ENCODE measurements at places on chromosomes 13 and 19. TPM values are rescaled to one million over a fixed set of nuclear protein-coding genes. Genes with fewer than 3 reads are reported as not detected.

DNA sequence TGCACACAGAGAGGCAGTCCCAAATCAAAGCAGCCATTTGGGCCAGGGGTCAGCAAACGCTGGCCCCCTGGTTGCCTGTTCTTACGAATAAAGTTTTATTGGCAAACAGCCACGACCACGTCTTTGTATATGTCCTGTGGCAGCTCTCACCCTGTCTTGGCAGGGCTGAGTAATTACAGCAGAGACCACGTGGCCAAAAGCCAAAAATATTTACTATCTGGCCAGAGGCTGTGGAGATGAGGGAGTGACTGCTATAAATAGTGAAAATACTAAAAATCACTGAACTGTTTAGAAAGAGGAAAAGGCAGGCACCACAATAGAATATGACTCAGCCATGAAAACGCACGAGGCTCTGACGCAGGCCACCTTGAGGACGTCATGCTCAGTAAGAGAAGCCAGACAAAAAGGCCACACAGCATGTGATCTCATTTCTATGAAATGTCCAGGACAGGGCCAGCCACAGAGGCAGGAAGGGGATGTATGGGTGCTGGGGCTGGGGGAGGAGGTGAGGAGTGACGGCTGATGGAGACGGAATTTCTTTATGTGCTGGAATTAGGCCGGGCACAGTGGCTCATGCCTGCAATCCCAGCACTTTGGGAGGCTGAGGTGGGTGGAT, 29.4 kb downstream of the SMIM24 start:
- no peak for DNase-seq

GRCh38 chr13:51780099-51780498, 23.9 kb downstream of the DHRS12 start:
- DNase-seq: no peak

GRCh38 chr13:41601718-41602445, 144.5 kb downstream of the RGCC start:
- DNase-seq: no peak

DNA sequence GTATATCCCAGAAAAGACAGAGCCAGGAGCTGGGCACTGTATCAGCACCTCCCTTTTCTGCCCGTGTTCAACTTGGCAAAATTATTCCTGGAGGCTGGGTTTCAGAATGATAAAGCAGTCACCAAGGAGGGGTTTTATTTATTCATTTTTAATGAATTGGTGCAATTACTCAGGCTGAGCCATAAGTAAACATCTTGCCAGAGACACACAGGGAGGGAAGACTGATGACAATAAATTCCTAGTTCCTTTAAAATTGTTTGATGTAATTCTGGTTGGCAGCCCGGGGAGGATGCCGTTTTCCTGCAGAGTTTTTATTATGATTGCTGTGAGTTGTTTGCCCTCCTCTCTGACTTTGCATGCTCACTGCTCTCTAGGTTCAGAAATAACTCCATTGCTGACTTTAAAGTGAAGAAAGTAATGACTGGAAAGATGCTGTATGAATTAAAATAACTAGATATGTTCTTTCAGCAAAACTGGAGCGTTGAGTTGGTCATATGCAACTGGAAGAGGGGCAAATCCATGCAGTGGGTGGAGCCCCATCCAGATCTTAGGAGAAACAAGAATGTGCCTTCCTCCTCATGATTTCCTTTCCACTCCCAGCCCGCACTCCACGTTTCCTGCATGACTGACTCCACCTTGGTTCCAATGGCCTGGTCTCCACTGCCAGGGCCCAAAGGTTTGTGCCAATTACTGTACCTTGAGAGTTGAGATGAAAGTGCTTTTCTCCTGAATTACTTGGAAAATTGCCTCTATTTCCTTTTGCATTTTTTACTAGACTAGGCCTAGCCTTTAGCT, 182.1 kb downstream of the RFC3 start:
- no peak for DNase-seq

GRCh38 chr13:97540696-97541095, 106.7 kb downstream of the RAP2A start:
- no peak for DNase-seq

DNA sequence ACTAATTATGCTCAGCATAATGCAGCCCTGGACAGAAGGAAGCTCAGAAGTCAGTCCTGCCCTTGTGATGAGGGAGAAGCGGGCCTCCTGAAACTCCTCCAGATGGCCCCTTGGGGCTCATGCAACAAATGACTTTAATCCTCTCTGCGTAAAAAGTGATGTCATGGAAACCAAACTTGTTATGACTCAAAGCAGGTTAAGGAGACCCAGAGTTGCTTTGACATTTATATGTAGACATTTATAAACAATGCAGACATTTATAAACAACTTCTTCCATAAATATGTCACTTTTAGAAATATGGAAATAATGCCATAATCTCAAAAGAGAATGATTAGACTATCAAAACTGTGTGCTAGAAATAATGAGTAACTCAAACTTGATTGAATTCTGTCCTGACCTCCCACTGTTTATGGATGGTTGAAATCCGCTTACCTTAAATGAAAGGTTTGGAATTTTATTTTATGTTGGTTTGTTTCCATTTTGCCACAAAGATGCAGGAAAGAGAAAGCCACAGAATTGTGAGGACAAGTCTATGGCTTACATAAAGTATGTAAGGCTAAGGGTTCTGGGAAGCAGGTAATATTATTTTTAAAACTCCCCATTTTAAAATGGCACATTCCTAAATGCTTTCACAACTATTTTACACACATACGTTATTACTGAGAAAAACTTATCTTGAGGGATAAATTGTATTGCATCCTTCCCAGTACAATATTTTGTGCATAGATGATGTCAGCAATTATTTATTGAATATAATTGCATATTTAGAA, 73.7 kb downstream of the CYSLTR2 start:
- no peak for DNase-seq

DNA sequence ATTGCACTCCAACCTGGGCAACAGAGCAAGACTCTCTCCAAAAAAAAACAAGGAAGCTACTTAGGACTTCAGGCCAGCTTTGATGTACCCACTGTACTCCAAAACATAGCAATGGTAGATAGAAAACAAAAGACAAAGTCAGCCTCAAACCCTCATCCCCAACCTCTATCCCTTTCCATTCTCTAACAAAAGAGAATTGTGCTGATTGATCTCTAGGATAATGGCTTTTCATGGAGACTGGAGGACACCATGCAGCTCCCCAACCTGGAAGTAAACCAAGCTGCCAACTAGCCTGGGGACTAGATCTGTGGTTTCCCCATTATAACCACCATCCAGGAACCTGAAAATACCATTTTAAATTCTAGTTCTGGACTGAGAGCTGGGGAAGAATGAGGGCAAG, 4.3 kb upstream of the ZDHHC20 start:
- DNase-seq: no peak

DNA sequence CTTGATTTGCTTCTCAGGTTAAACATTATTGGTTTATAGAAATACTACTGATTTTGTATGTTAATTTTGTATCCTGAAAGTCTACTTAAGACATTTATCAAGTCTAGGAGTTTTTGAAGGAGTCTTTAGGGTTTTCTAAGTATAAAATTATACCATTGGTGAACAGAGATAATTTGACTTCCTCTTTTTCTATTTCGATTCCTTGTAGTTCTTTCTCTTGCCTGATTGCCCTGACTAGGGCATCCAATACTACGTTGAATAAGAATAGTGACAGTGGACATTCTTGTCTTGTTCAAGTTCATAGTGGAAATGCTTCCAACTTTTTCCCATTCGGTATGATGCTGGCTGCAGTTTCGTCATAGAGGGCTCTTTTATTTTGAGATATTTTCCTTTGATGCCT, 807.5 kb upstream of the SLC10A2 start:
- DNase-seq: no peak

GRCh38 chr19:41089959-41090358, 1.7 kb downstream of the CYP2A13 start:
- no peak for DNase-seq

DNA sequence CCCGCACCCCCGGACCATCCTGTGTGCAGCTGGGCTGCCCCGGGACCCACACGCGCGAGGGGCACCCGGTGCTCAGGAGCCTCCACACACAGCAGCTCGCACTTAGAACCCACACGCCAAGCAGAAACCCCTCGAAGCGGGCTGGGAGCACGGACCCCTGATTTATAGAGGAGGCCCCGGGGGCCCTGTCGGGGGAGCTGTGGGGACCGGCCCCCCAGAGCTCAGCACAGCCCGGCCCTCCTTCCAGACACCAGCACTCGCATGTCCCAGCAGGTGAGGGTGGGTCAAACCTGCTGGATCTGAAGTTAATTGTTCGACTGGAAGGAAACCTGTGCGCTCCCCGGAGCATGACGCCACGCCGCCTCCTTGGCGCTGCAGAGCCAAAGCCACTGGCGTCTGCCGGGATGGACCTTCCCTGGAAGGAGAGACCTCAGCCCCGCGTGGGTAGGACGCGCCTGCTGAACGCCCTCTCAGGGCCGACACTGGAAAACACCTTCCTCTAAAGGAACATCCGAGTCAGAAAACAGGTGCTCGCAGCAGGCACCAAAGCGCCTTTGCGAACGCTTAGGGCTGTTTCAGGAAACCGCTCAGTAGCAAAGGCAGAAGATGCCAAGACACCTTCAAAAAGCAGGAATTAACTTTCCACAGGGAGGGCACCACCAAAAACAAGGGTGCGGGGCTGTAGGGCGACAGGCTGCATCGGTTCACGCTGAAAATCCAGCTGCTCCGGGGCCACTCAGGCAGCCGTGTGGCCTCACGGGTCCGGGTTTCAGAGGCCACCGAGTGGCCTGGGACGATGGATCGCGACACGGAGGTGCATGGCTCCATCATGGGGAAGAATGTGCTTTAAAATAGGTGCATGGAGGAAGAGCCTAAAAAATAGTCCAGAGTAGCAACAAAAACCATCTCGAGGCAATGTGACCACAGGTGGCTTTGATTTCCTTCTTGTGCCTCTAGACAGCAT, 37.8 kb upstream of the GRTP1 start:
- DNase-seq: no peak

DNA sequence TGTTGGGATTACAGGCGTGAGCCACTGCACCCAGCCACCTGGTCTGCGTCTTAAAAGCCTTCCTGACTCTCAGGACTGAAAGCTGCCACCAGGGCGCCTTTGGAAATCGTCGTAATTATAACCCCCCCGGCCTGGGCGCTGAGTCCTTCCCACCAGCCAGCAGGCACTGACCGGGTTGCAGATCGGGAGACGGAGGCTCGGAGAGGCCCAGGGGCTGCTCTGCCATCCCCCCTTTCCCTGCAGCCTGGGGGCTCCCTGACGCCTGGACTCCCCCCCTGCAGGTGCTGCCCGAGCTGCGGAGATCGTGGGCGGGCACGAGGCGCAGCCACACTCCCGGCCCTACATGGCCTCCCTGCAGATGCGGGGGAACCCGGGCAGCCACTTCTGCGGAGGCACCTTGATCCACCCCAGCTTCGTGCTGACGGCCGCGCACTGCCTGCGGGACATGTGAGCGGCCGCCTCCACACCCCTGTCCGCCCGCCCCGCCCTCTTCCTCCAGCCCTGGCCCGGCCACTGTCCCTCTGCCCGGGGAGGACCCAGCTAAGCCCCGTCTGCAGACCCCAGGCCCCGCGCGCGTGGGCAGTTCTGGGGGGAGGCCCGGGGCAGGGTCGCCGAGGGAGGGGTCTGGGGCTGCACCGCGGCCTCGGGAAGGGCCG, 2.5 kb downstream of the PRTN3 start:
- DNase-seq: no peak

DNA sequence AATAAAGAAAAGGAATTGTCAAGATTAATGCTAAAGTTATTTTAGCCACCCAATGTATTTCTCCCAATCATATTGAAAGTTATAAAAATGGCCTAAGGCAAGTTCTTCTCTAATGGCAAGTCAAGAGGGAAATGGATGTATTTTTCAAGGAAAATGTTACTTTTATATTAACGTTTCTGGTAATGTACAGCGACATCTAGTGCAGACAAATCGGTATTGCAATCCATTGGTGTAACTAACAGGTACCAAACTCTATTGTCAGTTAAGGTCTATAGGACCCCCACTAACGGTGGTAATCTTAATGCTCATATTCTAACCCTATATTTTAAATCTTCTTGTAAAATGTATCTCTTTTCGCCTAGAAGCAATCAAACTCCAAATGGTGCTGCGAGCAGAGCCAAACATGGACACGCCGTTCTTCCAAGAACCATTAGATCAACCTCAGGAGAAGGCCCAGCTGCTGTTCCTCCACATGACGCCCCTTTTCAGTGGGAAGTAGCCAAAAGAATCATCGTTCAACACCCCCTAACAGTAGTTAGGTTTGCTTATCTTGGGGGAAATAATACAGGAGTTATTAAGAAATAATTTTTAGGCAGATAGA, 98.5 kb upstream of the PABPC3 start:
- DNase-seq: no peak

DNA sequence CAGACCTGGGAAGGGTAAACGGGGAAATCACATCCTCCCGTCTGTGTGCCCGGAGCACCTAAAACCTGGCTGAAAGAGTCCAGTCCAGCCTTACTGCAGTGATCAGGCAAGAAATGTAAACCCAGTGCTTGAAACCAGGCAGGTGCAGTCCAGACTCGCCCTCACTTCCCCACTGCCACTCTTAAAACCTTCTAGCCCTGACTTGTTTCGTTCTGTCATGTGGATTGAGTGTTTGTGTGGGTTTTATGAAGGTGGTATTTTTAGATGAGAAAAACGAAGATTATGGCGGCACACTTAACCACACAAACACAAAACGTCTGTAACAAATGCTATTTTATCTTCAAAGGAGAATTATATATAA, 839 bp upstream of the CKAP2 start:
- no peak for DNase-seq

DNA sequence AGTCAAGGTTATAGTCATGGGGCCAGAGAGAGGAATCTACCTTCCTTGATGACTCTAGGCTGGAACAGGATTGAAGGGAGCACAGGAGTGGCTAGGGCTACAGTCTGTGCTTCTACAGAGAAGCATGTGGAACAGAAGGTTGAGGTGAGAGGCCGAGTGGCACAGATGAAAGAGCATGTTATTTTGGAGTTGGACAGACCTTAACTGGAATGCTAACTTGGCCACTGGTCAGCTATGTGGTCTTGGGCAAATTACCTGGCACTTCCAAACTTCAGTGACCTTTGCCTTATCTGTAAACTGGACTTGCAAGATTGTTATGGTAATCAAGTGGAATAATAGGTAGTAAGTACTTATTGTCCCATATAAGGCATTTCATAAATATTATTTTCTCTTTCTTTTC, 252.7 kb downstream of the KCNRG start:
- no peak for DNase-seq

DNA sequence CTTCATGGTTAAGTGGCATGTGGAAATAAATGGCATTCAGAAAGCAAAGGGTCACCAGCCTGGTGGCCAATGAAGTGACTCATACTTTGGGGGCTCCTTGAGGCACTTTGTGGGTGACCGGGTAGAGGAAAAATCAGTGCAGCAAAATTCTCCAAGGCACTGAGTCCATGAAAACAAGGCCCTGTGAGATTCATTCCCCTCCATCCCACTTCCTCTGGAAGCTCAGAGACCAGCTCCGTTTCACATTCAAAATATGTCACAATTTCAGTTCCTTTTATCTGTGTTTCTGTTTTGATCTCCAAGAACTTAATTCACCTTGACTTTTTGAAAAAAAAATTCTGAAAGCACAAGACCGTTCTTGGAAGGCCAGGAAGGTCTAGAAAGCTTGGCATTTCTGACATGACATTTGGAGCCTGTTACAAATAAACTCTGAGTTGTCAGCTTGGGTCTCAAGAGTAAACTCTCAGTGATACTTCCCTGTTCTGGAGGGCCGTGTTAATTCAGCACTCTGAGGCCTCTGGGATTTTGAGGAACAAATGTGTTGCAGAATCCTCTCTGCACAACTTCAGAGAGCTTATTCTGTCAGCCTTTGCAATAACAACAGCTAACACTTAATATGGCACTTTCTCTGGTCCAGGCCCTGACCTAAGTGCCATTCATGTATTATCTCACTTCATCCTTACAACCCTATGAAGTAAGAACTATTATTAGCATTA, 6.8 kb downstream of the CYSLTR2 start:
- DNase-seq: no peak

CBY2 gene
- 0.75 TPM for total RNA-seq

LRRC4B gene
- not detected for total RNA-seq

CADM4 gene
- total RNA-seq: 0.16 TPM

GPC5 gene
- total RNA-seq: 0.22 TPM

All from T-cell (primary cell).